Activated CD4-positive, alpha-beta T cell treated with anti-CD3 and anti-CD28 coated beads for 36 hours (primary cell): ENCODE measurements at places on chromosomes 1 and 21. TPM values are rescaled to one million over a fixed set of nuclear protein-coding genes. Genes with fewer than 3 reads are reported as not detected.

Gene LMX1A
- not detected for total RNA-seq

GRCh38 chr1:31373897-31374486 is 1.1 kb upstream of the FABP3 start:
- DNase-seq = peak; percentile 33

Gene PIK3R3
- 0.46 TPM for total RNA-seq

Gene SPATA21
- not detected for total RNA-seq

- no peak for DNase-seq
Measured at GRCh38 chr1:47545912-47546483, 108.2 kb downstream of the FOXD2 start.

Gene SH2D1B
- total RNA-seq = not detected

Gene CELA3B
- not detected for total RNA-seq

Gene MIXL1
- not detected for total RNA-seq

DNA sequence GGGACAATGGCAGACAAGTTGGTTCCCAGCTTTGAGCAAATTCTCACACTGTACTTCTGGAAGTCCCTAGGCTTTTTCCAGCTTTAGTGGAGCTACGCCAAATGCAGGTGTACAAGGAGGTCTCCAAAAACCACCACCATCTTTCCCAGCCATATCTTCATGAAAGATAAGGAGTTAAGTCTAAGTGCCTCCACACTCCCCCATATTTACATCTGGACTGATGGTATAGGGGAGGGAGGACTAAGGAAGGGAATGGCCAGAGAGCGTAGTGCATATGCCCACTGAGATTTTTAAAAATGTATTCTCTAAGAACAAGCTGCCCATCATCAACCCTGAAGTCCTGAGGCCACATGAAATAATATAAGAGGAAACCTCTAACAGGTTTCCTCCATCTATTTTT is 161.3 kb downstream of the TGFBR3 start:
- DNase-seq = no peak

- DNase-seq = no peak
Measured at GRCh38 chr1:214141486-214141885, 139.5 kb upstream of the SMYD2 start.

Gene PDC
- total RNA-seq = not detected

DNA sequence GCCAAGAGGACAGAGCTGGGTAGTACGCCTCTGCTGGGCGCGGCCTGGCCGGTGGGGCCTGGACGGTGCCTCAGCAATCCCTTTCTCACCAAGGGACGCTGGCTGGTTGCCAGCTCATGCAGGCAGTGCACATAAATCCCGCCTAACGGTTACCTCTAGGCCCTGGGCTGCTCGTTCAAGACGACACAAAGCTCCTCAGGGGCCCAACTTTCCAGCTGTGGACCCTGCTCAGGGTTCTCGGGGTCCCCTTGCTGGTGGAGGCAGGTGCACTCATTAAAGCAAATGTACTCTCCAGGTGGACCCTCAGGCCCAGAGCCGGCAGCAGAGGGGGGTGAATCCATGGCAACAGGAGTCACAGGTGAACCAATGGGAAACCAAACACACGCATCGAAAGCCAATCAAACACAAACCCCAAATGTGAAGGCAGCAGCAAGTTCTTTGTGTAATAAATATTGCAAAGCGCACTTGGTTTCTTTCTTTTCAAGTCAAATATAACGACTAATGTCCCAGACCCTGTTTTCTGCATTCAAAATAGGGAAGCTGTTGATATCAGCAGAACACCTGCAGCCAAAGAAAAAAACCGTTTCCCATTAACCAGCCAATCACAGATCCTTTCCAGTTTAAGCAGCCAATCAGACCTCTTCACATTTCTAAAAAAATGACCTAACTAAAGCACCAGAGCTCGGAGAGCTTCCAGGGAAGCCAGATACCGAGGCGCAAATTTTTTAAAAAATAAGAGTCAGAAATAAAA is 26.1 kb upstream of the CLSTN1 start:
- DNase-seq = no peak
